ENCODE measurements at places on chromosomes 6 and 20.

- DNase-seq: no peak
Measured at GRCh38 chr6:19755181-19755580, 82.0 kb upstream of the ID4 start.

DNA sequence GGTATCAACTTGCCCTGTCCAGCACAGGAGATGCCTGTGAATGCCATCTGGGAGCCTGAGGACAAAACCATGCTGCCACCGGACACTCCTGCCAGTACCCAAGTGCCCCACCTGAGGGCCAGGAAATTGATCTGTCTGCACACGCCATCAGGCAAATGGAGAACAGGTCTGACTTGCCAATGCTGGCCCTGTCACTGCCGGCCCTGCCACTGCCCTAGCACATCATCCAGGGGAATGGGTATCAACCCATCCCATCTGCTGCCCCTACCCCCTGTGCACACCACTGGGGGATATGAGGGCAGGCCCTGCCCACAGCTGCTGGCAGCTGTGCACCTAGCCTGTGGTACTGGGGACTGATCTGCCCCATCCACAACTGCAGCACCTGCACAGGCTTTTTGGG is 1081.6 kb upstream of the EYS start:
- no peak for DNase-seq

DNA sequence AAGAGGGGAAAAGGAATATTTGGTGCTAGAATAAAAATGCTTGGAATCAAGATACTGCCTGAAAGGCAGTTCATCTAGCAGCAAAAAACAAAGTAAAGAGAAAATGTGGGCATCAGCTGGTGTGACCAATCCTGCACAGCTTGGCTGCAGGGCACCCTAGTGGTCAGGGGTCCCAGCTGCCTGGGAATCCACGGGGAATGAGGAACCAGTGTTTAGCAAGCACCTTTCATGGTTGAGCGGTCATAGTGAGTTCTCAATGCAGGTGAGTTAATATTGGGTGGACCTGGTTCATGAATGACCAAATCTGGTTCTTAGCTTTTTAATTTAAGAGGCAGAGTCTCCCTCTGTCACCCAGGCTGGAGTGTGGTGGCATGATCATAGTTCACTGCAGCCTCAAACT is 53.3 kb downstream of the CAP2 start:
- no peak for DNase-seq

GRCh38 chr6:42864602-42865001 is 14.8 kb upstream of the RPL7L1 start:
- DNase-seq: no peak

DNA sequence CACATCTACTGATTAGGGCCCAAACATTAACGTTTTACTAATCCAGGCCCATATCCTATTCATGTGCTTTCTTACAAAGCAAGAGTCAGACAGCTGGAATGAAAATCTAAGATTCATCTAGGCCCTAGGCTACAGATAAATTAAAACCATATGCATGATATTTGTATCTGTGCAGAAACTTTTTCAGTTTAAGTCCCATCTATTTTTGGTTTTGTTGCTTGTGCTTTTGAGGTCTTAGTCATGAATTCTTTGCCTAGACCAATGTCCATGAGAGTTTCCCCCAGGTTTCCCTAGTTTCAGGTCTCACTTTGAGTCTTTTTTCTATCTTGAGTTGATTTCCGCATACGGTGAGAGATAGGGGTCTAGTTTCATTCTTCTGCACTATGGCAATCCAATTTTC is 20.2 kb downstream of the ADNP start:
- no peak for DNase-seq

DNA sequence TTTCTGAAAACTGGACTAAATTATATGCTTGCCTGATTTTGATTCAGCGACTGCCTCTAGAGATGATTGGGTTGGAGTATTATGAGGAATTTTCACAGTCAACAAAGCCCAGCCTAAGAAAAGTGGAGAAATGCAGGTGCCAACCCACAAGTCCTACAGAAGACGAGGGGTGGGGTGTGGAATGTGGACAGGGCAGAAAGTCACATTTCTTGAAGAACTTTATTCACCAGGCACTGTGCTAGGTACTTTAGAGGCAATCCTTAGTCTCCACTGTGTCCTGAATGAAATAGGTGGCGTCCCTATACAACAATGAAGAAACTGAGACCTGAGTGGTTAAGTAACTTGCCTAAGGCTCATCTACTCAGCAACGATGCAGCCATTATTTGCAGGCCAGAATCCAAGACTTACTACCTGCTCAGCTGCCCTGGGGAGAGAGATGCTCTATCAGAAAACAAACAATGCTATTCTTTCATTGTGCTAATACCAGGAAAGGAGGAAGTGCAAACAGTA is 106.3 kb downstream of the RNF144B start:
- no peak for DNase-seq

GRCh38 chr6:94215552-94215951 is 796.2 kb upstream of the EPHA7 start:
- no peak for DNase-seq

DNA sequence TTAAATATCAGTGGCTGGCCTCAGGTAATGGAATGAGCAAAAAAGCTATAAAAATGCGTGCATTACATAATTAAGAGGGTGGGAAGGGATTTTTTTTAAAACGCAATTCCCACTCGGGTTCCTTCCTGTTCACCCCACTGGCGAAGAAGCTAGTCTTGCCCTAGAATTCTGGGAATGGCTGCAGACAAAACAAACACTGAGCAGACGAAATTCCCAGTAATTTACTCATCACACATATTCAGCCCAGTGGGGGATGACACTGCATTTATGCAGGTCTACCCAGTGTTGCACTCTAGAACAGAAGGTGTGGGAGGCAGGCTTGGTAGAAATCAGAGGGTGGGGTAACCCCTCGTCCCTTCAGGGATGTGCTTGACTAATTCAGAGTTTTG is 2695.0 kb upstream of the DEFB115 start:
- DNase-seq: no peak
